Adrenal gland (tissue), 19 donors: ENCODE measurements at places on chromosomes 1 and 21.

DNA sequence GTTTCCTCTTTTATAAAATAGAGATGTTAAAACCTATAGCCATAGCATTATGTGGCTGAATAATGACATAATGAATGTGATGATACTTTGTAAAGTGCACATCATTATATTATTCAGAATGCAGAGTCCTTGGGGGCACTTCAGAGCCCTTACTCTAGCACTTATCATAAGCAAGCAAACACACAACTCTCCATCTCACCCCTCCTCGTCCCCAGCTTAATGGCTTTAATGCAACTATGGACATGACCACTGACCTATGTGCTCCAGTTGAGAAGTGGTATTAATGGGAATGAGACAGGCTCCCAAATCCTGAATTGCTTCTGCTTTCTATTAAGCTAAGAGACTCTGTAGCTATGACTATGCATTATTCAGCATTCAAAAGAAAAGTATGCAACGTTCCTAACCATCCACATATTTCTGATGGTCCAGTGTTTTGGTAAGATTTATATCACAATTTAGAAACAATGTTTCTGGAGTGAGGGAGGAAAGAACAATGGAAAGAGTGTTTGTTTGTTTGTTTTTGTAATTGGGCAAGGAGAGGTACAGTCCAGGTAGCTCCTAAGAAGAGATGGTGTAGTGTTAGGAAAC is 194.0 kb upstream of the PLXNA2 start:
- no peak for DNase-seq

DNA sequence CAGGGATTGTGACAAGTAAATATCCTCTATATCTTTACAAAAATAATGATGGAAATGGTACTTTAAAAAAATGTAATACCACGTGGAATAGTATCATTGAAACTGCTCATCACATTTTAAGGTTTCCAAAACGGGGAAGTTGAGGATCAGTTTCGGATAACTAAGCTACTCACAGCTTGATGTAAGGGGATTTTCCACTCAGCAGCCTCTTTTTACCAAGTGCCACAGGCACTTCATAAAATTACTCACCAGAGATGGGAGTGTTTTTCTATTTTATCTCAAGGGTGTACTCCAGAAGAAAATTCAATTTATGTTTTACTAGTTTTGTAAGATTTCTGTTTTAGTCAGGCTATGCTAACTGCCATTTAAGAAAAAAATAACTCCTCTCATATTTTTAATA is 91.7 kb downstream of the TPR start:
- no peak for DNase-seq

DNA sequence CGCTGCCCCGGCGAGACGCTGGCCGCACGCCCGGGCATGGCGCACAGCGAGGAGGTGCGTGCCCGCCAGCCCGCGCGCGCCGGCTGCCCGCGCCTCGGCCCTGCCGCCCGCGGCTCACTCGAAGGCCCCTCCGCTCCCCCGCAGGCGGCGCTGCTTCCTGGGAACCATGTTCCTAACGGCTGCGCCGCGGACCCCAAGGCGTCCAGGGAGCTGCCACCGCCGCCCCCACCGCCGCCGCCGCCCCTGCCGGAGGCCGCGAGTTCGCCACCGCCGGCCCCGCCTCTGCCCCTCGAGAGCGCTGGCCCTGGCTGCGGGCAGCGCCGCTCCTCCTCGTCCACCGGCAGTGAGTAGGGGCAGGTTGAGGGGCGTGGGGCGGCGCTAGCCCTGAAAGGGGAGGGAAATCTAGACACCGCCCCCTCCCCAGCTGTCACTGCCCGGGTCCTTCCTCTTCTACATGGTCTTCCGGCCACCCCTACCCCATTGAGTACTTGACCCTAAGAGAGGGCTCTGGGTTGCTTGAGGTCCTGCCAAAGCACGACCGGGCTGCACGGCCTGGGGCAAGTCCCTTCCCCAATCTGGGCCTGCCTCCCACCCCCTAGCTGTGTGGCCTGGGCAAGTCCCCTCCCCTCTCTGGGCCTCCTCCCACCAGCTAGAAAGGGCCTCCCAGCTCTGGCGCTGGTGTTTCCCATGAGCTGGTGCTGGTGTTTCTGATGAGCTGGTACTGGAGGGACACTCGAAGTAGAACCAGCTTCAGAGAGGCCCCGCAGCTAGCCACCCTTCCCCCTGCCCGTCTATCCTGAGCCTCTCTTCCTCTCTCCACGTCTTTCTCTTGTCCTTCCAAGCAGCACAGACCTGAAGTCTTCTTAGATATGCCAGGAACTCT is 17.0 kb downstream of the TNFRSF25 start:
- peak; percentile 48 for DNase-seq

DNA sequence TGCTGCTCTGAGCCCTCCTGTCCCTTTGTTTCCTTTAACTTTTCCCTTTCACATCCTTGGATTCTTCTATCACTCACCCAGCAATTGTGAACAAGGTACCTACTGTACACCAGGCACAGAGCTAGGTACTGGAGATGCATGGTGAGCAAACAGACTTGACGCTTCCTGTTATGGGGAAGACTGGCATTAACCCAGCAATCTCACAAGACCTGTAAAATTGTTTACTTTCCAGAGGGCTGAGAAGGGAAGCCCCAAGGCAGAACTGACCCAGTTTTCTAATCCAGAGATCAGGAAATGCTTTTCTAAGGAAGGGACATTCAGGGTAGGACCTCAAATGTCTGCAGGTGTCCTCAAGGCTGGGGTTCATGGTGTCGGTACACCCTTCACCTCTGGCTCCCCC is 171.6 kb upstream of the KAZN start:
- no peak for DNase-seq

DNA sequence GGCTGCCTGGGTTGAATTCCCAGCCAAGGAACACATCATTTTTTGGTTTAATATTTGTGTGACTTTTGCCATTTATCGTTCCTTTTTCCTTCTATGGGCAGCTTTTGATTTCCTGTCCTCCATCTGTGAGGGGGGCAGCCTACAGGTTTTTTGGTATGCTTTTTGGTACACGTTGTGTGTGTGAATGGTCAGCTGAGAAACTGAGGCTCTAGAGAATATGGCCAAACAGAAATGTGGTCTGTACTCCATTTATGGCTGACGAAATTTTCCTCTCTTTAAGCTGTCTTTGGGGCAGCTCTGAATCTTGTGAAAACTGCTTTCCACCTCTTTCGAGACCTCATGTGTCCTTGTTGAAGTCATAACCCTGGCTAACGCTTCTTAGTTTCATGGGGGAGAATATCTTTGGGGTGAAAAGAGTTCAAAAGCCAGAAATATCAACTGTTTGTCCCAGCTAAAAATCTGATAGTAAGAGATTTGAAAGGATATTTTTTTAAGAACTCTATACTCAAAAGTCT is 26.6 kb downstream of the NRDC start:
- no peak for DNase-seq

DNA sequence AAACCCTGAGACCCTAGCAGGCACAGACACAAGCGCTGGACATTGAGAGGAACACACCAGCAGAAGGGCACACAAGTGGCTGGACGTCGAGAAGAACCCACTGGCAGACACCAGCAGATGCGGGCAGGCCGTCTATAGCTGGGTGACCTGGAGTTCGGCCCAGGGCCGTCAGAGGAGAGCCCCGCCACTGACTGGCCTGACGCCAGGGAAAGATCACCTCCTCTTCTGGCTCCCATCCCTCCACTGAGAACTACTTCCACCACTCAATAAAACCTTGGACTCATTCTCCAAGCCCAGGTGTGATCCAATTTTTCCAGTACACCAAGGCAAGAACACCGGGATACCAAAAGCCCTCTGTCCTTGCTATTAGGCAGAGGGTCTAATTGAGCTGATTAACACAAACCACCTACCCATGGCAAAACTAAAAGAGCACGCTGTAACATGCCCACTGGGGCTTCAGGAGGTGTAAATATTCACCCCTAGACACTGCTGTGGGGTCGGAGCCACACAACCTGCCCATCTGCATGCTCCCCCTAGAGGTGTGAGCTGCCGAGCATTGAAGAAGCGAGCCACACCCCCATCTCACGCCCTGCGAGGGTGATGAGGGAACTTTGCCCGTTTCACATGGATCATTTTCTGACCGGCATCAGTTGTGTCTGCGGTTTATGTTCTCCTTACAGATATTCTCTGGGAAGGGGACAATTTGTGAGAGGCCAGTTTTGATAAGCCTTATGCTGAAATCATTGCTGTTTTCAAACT is 104.8 kb downstream of the HLX start:
- no peak for DNase-seq

DNA sequence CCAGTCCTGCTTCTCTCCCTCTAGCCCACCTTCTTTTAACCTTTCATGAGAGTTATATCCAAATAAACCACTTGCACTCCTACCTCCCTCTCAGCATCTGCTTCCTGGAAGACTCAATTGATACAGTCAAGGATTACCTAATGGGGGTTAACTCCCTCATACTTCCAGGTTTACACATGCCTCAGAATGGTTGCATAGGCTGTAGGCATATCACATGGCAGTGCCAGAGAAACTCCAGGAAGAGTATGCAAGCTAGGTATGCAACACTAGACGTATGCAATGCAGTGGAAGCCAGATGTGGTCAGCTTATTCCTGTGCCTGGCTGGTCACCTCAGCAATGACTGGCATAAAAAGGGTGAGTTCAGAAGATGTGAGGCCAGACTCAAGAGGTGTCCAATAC is 32.7 kb upstream of the VANGL1 start:
- no peak for DNase-seq

DNA sequence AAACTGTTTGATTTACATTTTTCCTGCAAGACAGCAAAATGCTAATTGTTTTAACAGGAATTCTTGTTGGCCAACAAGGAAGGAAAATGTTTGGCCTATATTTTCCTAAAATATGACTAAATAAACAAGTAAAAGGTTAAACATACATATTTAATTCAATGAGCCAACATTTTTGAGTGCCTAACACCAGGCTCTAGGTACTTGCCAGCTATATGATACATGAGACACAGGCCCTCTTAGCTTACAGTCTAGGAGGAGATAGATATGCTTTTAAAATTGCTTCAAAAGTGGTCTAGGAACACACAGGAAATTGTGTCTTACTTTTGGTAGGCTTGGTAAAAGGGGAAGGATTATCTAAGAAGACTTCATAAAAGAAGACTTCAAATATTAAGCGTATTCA is 50.9 kb downstream of the PIGK start:
- no peak for DNase-seq

GRCh38 chr1:37393173-37394120 is 80.9 kb upstream of the ZC3H12A start:
- no peak for DNase-seq

- no peak for DNase-seq
These were observed 30.2 kb downstream of the DUSP10 start for GRCh38 chr1:221711656-221712055.

DNA sequence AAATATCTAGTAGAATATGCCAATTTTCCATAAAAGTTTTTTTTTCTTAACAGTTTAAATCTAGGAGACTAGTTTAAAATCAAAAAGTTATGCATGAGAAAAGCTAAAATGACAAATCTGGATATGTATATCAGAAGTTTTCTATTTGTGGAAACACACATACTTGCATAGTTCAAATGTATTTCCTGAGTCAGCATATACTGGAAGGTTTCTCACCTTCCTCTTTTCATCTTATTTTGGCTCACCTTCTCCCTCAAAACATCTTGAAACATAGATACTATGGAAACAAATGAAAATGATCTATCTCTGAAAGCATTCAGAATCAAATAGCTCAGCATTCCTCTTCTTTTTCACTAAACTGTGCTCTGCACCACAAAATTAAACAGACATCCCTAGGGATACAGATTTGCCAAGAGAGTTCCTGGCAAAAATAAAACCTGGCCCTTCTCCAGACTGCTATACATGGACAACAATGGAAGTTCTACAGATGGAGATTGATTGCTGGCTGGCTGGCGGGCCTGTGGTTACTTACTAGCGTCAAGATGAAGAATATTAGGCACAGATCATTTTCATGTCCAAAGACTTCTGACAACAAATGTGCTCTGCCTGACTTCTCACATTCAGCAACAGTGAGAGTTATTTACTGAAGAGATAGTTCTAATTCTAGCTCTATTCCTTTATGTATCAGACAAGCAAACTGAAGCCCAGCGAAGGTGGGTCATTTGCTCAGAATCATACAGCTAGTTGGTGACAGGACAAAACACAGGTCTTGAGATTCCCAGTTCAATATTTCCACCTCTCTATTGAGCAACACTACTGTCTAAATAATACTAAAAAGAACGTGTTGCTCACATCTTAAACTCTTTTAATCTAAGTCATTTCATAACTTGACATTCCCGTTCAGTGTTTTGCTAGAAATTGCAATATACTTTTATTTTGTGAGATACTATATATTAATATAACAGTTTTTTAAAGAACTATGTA is 26.6 kb downstream of the DIPK1A start:
- peak; percentile 30 for DNase-seq

DNA sequence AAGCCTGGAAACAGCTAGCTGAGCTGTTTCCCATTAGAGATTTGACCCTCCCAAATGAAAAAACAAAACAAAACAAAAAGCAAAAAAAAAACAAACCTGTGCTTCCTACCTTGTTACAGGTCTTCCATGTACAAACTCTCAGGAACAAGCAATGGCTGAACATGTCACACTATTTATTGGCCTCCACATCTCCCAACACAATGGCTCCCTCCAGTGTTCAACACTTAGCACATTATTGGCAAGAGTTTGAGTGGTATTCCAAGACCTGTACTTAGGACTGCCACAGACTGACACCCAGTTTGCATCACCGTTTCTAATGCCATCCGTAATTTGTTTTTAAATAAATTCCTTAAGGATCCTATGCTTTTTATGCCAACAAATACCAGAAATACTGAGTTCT is 195.0 kb upstream of the OLFM3 start:
- DNase-seq = peak; percentile 20

DNA sequence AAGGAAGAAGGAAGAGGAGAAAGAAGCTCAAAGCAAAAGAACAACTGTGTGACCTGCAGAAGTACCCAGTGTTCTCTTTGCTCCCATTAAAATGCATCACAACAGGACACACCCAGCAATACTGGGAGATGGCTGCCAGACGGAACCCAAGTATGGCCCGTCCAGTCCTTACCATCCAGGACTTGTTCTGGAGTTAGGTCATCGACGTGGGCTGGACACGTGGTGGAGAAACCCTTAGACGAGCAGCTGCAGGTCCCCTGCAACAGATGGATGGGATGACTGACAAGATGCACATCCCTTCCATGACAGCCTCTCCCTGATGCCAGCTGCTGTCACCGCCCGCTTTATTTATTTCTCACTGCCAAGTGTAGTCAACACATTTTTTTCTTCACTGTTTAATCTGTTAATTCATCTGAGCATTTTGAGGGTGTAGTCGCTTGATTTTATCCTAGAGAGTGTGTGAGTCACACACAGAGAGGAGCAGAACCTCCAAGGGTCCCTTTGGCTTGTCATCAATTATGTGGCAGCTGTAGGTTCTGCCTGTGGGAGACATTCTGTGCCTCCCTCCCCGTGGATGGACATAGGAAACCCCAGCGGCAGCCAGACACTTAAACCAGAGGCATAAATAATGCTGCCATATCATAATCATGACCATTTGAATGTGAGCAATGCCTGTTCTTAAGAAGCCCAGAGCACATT is 80.9 kb downstream of the ABCA4 start:
- no peak for DNase-seq

- no peak for DNase-seq
These were observed 80.2 kb downstream of the ADSS2 start for GRCh38 chr1:244371242-244372141.

- peak; percentile 41 for DNase-seq
These were observed 108.3 kb upstream of the USH2A start for GRCh38 chr1:216531263-216532239.

- no peak for DNase-seq
These were observed 82.4 kb downstream of the COL11A1 start for GRCh38 chr1:103025858-103026409.

GRCh38 chr1:31000301-31000700 is 65.2 kb downstream of the PUM1 start:
- DNase-seq = no peak
